ENCODE measurements at places on chromosomes 1 and 21.

DNA sequence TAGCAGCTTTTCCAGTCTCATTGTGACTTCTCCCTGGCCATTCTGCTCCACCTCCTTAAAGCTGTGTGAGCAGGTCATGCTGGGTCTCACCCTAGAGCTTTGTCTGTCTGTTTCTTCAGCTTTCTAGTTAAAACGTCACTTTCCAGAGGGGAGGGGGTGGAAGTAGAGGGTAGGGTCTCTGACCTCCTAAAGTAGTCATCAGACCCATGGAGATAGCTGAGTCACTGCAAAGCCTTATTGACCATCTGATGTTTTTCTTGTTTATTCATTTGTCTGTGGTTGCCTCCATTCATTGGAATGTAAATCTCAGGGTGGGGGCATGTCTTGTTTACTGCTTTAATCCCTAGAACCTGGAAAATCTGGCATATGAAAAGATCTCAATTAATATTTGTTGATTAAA lies 52.7 kb downstream of the ELF3 start:
- no peak for DNase-seq

DNA sequence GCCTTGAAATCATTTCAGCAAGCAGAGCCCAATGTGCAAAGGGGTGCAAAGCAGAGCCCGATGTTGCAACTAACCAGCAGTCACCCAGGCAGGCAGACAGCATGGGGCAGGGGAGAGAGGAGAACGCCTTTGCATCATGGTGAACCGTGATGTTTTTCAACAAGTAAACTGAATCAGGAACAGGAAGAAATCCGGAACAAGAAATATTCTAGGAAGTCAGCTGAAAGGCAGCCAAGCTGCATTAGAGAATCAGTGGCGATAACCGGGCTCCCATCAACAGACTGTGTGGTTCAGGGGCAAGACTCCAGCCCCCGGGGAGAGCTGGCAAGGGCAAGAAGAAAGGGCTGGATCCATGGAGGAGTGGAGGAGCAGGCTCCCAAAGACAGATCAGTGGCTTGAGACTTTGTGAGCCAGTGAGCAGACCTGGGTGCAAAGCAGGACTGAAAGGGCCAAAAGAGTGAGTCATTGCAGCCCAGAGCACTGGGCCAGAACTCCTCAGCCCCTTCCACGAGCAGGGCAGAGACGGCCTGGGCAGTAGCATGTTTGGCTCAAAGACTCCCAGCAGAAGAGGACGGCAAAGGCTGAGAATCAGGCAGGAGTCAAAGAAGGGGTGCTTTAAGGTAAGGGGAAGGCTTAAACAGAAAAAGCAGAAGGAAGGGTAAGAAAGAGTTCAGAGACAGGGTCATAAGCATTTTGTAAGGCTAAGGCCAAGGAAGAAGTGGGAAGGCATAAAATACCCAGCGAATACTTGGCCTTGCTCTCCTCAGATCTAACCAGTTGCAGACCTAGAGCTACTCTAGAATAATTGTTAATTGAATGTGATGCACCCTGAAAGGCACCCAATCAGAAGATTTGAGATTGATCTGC lies 155.0 kb downstream of the SETD4 start:
- no peak for DNase-seq

- DNase-seq: no peak
Observed at GRCh38 chr1:228884196-228884595, 148.9 kb downstream of the RHOU start.

- DNase-seq: no peak
Observed at GRCh38 chr1:27773826-27774445, 917 bp downstream of the STX12 start.

DNA sequence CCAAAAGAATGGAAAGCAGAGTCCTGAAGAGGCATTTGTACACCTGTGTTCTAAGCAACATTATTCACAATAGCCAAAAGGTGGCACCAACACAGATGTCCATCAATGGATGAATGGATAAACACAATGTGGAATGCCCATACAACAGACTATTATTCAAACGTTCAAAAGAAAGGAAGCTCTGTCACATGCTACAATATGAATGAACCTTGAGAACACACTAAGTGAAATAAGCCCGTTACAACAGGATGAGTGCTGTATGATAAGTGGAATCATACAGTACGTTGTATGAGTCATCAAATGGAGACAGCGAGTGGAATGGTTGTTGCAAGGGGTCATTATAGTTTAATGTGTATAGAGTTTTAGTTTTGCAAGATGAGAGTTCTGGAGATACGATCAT lies 80.1 kb downstream of the SH3BGR start:
- DNase-seq: no peak

GRCh38 chr1:232904566-232904965 lies 45.8 kb upstream of the NTPCR start:
- no peak for DNase-seq

DNA sequence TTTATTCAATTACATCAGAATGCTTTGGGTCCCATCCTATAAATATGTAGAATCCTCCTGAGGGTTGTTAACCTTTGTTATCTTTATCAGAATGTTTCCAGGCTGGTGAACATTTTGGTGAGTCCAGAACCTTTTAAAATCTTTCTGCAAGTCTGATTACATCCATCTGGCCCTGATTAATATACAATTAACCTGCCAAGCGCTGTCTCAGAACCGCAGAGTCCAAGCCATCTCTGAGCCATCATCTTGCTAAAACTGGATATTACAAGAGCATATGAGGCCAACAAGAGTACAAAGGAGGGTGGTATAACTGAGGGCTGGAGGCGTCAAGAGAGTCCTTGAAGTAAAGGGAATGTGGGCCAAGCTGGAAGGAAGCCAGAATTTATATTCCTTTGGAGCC lies 88.6 kb upstream of the ZC3H11B start:
- DNase-seq: no peak
